ENCODE measurements at places on chromosomes 4 and X. TPM values are rescaled to one million over a fixed set of nuclear protein-coding genes. Genes with fewer than 3 reads are reported as not detected.

The FOXR2 gene
- not detected for polyA plus RNA-seq

The AFF2 gene
- polyA plus RNA-seq: 6.3 TPM

The PRDM8 gene
- 0.43 TPM for polyA plus RNA-seq

The SYNPO2 gene
- 6.7 TPM for polyA plus RNA-seq

The ANTXR2 gene
- polyA plus RNA-seq: 0.67 TPM

The RHOXF2B gene
- polyA plus RNA-seq: 0.36 TPM

The USP17L11 gene
- not detected for polyA plus RNA-seq

The EFHC2 gene
- 8.3 TPM for polyA plus RNA-seq

The ADGRL3 gene
- 15.0 TPM for polyA plus RNA-seq

The TMEM154 gene
- polyA plus RNA-seq: 0.06 TPM

The EDNRA gene
- 0.76 TPM for polyA plus RNA-seq

The CCDC110 gene
- polyA plus RNA-seq: 1.2 TPM

The ACE2 gene
- 0.98 TPM for polyA plus RNA-seq

The KLHL13 gene
- 94.6 TPM for polyA plus RNA-seq

The MAP3K15 gene
- not detected for polyA plus RNA-seq

The GAB1 gene
- 2.8 TPM for polyA plus RNA-seq

The CD38 gene
- polyA plus RNA-seq: not detected

The FRMPD4 gene
- polyA plus RNA-seq: 24.9 TPM

The TSPAN7 gene
- polyA plus RNA-seq: 623 TPM

The RFC1 gene
- polyA plus RNA-seq: 62.8 TPM

The ADH4 gene
- not detected for polyA plus RNA-seq

The KLHL2 gene
- polyA plus RNA-seq: 40.3 TPM

The MAGEA1 gene
- not detected for polyA plus RNA-seq

The UPF3B gene
- polyA plus RNA-seq: 22.8 TPM

The MTM1 gene
- 6.2 TPM for polyA plus RNA-seq

The TRAM1L1 gene
- 12.1 TPM for polyA plus RNA-seq

The TECRL gene
- polyA plus RNA-seq: not detected

The PNMA5 gene
- not detected for polyA plus RNA-seq

The ESX1 gene
- polyA plus RNA-seq: not detected

The MAGEA4 gene
- not detected for polyA plus RNA-seq

The ENPEP gene
- not detected for polyA plus RNA-seq

The NLGN3 gene
- 16.4 TPM for polyA plus RNA-seq

The PPAT gene
- 11.9 TPM for polyA plus RNA-seq
